GM12864 (cell line): ENCODE measurements at places on chromosomes 2 and 18.

DNA sequence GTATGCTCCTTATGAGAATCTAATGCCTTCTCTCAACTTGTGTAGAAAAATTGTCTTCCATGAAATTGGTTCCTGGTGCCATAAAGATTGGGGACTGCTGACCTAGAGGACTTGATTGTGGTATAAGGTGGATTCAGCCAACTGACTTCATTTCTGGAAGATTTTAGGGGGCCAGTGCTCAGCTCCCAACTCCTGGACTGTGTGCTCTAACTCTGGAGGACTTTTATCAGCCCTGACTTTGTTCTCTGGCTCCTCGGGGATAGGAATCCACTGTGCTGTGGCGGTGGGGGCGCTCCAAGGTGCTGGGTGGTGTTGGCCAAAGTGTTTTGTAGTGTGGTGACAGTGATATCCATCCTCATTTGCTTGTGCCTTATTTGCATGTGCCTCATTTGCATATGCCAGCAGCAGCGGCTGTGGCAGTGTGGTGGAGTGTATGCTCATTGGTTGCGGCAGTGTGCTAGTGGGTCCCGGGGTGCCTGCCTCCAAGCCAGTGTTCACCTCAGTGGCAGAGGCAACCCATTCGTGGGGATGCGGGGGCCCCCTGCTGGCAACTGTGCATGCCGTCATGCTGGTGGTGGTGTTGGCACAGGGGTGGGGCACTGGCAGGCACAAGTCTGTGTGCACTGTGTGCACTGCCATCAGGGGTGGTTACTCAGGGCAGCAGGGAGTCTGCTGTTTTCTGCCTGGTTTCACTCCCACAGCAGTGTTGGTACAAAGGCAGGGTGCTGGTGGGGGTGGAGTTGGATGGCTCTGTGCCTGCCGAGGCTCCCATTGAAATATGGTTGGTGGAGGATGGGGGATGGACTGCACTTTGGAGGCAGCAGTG, 19.6 kb downstream of the EHBP1 start:
- no peak for DNase-seq

- no peak for DNase-seq
These were observed 396.8 kb upstream of the NETO1 start for GRCh38 chr18:73264562-73264921.

DNA sequence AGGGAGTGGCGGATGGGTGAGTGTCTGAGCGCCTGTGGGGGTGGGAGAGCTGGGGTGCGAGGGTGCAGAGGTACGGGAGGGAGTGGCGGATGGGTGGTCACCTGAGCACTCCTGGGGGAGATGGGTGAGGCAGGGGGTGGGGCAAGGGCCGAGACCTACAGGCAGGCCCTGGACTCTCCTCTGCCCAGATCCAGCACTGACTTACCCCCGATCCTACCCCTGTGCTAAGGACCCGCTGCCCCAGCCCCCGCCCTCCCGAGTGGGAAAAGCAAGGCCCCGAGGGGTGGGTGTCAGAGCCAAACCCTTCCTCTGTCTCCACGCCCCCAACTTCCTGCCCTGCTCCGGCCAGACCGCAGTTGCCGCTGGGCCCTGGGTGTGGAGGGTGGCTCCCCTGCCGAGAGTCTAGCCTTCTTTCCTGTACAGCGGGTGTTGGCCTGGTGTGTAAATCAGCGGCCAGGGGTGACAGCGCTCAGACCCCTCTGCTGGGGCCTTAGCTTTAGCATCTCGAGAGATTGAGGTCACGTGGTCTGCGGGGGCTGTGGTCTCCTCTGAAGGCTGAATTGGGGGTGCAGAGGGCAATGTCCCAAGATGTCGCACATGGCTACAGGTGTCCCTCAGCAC, 12.5 kb downstream of the BOK start:
- no peak for DNase-seq

- no peak for DNase-seq
These were observed 58.4 kb upstream of the REL start for GRCh38 chr2:60822987-60823386.

- no peak for DNase-seq
These were observed 99.1 kb upstream of the CD226 start for GRCh38 chr18:70046796-70047195.

GRCh38 chr2:190036071-190036470, 26.5 kb downstream of the MSTN start:
- no peak for DNase-seq

DNA sequence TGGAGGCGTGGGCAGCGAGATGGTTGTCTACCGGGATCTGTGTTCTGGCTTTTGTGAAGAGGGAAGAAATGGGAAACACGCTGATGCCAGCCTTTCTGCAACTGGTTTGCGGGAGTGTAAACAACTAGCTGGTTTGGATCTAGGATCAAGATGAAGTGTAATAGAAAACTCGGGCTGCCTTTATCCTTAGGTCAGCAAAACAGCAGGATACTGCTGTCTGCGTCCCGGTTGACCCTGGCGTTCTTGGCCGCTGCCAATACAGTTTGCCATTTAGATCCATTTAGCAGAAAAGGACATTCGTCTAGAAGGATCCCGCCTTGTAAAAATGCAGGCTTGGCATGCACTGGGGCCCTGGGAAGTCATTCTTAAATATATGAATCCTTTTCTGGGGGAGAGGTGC, 42.0 kb downstream of the RAB31 start:
- DNase-seq = no peak

DNA sequence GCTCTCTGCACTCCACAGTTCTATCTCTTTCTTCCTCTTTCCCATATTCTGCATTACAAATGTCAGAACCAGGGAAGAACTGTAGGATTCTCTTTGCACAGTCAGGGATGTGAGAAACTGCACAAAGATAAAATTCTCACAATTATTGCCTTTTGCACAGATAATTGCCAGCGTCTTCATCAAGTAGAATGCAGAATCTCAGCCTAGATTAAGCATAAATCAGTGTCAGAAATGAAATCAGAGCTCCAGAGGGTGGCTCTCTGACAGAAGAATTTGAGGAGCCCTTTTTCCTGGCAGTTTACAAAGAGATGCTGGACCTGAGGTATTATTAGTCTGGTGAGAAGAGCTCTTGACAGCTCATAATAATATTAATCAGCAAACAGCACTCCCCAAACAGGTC, 173.1 kb downstream of the PTH2R start:
- no peak for DNase-seq

DNA sequence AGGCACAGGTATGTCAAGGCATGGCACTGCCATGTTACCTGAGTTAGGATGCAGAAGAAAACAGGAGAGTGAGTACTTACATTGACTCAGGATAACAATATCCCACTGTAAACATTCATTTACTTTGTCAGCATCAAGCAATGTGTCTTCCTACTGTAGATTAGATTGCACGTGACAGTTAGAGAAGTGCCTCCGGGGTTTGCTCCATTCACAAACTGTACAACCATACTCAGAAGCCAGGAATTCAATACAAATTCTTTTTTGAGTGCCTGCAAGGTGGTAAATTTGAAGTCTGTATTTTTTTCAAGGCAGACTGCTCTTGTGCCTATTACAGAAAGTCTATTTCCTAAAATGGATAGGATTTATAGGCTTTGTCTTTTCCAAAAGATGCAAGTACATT, 34.1 kb downstream of the CDCA7 start:
- DNase-seq = no peak

GRCh38 chr2:154696369-154696768, 2.1 kb upstream of the KCNJ3 start:
- no peak for DNase-seq

DNA sequence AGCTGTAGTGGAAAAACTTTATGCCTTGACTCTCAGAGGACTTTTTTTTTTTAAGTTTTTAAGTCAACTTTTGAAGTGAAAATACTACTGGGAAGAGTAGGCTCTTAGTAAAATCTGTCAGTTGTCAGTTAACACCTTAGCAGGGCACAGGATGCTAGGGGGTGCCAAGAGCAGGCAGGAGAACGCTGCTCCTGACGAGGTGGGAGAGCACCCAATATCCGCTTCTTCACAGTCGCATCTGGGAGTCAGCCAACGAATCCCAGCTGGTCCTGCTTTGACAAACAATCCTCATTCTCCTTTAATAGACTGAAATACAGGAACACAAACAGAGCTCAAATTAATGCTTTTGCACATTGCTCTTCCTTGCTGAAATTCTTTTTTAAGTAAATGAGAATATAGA, 709.5 kb upstream of the ACVR2A start:
- no peak for DNase-seq

- no peak for DNase-seq
These were observed 8.9 kb upstream of the GIGYF2 start for GRCh38 chr2:232688201-232688600.

GRCh38 chr2:162226836-162227235, 16.4 kb downstream of the FAP start:
- DNase-seq = no peak

- no peak for DNase-seq
These were observed 12.1 kb downstream of the DOCK10 start for GRCh38 chr2:225030203-225030602.

DNA sequence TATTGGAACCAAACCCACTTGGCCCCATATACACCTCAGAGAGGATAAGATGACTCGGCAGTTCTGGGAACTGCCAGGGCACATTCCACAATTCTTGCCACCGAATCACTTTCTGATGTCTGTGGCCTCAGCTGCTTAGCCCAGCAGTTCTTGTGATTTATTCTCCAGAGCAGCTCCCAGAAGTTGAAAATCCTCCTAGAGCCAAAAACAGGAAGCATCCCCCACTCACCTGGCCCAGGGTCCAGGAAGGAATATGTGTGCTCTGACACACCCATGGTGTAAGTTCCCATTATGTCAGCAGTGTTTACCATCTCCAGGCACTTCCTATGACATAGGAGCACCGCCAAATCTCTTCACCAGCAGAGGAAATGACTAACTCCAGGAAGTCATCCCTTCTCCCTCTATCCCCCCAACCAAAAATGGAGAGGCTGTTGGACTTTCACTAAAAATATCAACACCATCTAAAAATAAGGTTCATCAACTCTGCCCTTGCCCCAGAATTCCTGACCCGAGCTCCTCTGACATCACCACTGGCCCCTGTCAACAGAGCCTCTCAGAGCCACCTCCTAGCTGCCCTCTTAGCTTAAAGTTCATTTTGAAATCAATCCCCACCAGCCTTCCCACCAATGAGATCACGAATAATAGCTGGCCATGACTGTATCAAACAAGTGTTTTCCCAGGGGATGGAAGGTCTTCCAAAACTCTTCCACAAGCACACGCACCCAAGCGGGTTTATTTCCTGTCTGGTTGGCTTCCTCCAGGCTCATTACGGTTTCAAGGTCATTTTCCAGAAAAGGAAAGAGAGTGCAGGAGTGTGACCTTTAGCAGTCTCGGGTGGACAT, 223.1 kb upstream of the PARD3B start:
- no peak for DNase-seq

GRCh38 chr2:159617646-159618045, 1.3 kb upstream of the BAZ2B start:
- no peak for DNase-seq

- no peak for DNase-seq
These were observed 46.6 kb downstream of the CFAP221 start for GRCh38 chr2:119590873-119591272.

- no peak for DNase-seq
These were observed 1007.0 kb upstream of the ACVR2A start for GRCh38 chr2:146837857-146838256.

DNA sequence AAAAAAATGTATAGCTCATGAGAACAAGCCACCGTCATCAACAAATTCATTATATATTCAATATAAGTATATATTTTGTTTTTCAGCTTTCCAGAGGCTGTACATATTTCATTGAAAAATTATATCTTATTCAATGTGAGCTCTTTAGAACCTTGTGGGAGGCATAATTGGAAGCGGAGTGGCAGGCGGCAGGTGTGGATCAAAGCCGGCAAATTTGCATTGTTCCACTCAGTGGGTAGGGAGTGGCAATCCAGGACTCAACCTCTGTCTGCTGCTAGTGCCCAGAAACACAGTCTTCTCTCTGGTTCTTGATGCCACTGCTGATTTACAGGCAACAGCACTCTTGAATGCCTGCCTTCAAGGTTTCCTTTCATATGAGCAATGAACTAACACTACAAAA, 46.9 kb downstream of the GCA start:
- DNase-seq = no peak

DNA sequence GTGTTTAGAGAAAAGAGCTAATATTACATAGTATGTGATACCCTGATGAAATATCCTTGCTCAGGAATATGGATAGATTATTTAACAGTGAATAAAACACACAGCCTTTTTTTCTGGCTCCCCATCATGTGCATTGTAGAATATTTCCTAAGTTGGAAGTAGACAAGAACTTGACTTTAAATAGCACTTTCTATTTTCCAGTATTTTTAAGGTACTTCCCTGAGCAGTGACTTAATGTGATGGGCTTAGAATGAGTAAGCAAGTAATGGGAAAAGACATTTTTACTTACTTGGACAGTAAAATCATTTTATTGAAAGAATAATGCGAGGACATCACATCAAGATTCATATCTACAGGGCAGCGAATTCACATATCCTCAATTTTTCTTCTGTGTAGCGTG, 176.7 kb upstream of the SLC8A1 start:
- DNase-seq = no peak

DNA sequence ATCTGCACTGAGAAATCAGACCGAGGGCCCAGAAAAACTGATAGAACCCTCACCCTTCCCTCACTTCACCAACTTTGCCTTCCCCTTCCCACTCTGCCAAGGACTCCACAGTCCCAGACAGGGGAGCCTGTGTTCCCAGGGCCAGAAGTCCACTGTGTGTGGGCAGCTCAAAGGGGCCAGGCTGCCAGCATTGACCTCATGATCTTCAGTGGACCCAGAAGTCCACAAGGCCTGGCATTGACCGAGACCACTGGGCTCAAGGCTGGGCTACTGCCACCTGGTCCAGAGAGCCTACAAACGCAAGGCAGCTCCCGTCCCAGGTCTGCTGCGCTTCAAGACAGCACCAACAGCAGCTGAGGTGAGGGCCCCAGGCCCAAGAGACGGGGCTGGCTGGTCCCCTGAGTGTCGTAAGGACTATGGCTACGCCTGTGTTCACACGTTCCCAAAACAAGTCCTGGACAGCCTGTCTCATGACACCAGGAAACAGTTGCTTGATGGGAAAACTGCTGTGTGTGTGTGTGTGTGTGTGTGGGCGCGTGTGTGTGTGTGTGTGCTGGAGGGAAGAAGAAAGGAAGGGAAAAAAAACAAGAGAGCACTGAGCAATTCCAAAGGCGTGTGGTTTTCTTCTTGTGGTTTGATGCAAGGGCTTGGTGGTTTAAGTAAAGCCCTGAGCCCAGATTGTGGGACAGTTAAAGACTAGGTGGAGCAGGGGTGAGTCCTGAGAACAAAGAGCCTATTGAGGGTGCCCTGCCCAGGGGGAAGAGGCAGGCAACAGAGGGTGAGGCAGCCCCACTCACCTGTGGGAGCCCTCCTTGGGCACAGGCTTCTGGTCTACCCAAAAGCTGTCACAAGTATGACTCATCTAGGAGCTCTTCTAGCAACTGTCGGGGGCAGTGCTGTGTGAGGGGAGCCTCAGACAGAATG, 46.6 kb upstream of the ZBTB7C start:
- DNase-seq = no peak

GRCh38 chr2:139217641-139218040, 437.5 kb upstream of the NXPH2 start:
- DNase-seq = no peak

- DNase-seq = no peak
These were observed 75.5 kb upstream of the SP5 start for GRCh38 chr2:170639635-170640034.
